ENCODE measurements at places on chromosomes 1 and 21.

- no peak for DNase-seq
Measured at GRCh38 chr1:65431111-65431705, 10.7 kb downstream of the LEPR start.

DNA sequence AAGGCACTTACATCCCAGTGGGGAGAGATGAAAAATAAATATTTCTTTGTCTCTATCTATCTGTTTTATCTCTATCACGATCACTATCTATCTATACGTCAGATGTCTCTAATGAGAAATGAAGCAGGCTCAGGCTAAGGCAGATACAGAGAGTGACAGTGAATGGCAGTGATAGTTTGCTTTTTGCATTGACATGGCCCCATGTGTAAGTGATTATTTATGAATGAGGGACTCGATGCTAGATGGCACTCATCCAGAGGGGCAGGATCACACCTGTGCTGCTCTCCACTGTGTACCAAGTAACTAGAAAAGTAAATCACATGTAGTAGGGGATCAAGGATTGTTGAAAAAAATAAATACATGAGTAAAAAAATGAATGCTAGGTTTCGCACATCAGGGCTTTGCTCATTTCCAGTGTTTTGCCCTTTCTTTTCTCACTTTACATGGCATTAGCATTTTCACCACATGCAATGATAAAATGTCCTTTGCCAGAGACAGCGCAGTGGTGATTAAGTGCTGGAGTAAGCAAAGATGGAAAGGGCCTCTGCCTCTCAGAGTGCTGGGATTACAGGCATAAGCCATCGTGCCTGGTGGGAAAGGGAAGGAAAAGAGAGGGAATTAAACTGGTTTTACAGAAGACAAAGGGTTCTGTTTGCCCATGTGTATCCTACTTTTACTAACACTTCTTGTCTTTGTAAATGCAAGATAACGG is 16.5 kb downstream of the TBX19 start:
- DNase-seq, result no peak

DNA sequence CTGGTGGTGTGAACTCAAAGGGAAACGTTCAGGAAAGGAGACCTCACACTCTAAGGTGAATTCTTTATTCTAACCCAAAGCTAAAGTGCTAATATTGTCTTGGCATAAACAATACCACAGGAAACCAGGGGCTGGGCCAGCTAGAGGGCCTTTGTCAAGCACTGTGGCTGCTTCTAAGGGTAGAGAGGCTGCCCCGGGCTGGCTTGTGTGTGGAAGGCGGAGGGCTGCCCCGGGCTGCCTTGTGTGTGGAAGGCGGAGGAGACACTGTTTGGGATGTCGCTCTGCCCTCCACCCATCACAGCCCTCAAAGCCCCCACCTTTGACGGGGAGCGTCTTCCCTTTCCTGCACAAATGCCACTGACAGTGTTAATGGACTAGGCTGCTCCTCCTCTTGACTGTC is 216.8 kb downstream of the TOMM20 start:
- no peak for DNase-seq

- no peak for DNase-seq
Measured at GRCh38 chr1:197706601-197707000, 68.7 kb downstream of the DENND1B start.

- no peak for DNase-seq
Measured at GRCh38 chr1:232952514-232953499, 2.4 kb downstream of the NTPCR start.

DNA sequence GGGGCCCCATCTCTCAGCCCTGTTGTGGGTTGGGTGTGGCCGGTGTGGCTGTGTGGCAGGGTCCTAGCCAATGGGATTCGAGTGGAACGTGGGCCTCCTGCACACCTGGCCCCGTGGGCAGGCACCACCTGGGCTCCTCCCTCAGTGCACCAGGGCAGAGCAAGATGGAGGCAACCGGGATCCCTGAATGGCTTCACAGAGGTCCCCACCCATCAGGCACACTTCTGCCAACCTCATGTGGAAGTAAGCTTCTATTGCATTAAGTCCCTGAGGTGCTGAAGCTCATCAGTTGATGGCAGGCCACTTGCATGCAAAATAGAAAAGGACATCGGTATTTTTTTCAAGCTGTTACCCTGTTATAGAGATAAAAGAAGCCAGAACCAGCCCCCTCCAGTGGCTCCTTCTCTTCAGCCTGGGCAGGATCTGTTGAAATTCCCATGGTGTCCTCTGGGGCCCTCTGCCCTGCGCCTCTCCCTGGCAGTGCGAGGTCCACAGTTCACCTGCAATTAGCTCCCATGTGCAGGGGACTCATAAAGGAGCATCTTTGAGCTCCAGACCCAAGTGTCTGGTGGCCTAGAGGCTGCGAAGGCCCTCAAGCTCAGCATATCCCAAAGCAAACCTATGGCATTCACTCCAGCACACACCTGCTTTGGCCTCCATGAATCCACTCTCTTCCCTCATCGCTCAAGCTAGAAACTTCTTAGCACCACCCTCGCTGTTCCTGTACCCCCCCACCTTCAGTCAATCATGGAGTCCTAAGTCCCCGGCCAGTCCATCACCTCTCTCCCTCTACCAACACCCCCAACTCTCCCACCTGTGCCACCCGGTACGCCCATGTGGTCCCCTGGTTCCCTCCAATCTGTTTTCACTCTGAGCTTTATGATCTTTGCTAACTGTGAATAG is 2.1 kb upstream of the SLC45A1 start:
- DNase-seq, result no peak

DNA sequence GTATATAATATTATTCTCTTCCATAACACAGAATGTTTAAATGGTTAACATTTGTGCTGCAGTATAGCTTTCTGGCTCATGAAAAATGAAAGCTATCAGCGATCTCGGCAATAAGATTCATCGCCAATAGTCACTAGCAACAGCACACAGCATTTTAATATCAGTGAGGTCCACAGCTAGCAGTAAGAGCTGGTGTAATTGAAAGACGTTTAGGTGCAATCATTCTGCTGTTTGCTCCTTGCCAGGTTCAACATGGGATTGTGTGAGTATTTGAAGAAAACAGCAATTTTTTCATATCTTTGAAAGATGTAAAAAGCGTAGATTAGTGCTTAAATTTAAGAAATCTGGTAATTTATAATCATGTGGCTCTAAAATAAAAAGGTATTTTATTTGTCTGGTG is 20.1 kb downstream of the PRKACB start:
- DNase-seq, result no peak

Data from AG09319 (cell line).